ENCODE measurements at places on chromosomes 5 and 9.

- DNase-seq: no peak
Observed at GRCh38 chr9:107175816-107176435, 107.2 kb upstream of the RAD23B start.

DNA sequence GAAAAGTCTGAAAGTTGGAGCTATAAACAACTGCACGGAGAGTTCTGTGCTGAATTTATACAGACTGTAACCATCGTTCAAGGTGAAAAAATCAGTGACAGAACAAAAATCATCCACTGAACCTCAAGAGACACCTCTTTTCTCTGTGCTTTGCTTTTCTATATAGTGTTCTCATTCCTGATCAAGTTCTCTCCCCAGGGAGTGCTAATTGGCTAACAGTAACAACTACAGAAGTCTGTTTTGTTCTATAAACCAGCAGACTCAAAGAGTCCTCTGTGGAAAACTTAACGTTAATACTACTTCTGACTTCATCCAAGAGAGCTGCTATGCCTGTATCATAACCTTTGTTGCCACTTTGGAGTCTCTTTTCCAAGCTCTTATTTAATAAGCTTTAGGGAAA, 1388.3 kb upstream of the C9orf72 start:
- DNase-seq: no peak

DNA sequence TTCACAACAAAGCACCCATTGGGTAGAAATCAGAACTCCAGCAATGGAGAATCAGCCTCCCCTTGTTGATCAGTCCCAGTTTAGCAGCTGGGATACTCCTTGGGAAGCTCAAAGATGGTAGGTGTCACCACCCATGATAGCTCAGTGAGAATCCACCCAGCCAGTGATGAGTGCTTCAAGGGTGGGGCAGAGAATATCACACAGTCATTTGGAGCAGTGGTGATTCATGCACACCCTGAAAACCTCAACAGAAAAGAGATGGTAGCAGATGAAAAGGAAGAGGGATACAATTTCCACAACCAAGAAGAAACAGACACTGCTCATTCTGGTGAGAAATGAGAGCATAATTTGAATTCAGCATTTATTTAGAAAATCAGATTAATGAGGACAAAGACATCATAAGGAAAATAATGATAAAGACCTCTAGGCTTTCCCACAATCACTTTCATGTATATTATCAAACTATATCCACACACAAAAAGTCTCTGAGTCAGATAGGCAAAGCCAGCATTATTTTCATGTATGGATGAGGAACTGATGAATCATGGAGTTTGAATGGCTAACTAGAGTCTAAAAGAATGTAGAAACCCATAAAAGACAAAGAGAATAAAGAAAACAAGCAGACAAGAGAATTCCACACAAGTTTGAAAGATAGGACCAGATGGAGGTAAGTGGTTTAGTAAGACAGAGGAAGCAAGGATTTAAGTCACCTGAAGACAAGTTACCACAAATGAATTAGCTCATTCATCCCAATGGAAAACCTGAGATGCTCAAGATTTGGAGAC, 82.9 kb downstream of the FEM1C start:
- no peak for DNase-seq

GRCh38 chr5:75460942-75461610, 50.4 kb downstream of the CERT1 start:
- no peak for DNase-seq

GRCh38 chr5:56011835-56012234, 17.1 kb upstream of the IL6ST start:
- no peak for DNase-seq

DNA sequence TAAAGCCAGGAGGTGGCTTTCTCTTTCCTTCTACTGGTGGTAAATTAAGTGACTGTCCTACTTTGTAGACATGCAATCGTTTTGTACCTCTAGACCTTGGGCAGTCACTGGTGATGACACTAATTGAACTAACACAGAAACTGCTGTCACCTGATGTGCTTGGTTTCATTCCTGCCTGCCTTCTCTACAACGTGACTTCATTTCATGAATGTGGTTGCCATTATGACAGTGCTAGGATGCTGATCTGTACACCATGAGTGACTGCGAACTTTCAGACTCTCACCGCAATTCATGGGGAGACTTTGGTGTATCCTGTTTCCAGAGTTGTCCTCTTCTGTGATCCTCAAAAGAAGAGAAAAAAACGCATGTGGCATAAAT, 47.5 kb downstream of the UBE2QL1 start:
- no peak for DNase-seq
